ENCODE measurements at places on chromosomes 16 and 17.

DNA sequence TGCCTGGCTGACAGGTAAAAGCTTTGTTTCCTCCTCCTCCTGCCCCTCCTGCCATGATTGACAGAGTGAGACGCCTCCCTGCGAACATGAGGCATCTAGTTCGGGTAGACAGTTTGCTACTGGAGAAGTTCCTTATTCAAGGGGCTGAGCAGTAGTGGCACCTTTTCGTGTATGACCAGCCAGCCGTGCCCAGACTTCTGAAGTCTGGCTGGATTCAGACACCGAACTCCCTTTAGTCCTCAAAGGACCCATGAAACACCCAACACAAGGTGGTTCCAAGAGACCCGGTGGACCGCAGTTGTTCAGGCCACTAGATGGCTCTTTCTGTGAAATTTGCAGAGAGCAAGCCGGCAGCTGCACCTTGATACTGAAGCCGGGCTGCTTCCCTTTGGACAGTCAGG lies 192.8 kb downstream of the XYLT1 start:
- peak; percentile 31 for DNase-seq

DNA sequence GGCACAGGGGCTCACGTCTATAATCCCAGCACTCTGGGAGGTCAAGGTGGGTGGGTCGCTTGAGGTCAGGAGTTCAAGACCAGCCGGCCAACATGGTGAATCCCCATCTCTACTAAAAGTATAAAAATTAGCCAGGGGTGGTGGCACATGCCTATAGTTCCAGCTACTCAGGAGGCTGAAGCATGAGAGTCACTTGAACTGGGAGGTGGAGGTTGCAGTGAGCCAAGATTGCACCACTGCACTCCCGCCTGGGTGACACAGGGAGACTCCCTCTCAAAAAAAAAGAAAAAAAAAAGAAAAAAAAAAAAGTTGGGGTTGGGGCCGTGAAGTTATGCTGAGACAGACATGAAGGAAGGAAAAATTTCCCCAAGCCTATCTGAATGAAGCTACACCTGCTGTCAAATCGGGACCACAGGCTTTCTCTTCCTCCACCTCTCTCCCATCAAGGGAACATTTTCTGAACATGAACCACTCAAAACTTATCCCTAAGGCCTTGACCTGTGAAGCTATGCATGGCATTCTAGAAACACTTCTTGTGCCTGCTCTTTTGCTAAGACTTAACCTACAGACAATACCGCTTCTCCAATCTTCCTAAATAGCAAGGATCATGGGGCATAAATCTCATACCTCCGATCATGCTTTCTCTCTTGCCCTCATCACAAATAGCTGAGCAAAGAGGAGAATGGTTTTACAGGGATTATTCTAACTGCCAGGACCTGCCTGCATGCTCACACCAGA lies 88.6 kb downstream of the CYTH1 start:
- no peak for DNase-seq

GRCh38 chr16:30184096-30184890 lies 891 bp downstream of the CORO1A start:
- peak; percentile 81 for DNase-seq

- no peak for DNase-seq
Observed at GRCh38 chr16:73172973-73173709, 125.2 kb upstream of the ZFHX3 start.

DNA sequence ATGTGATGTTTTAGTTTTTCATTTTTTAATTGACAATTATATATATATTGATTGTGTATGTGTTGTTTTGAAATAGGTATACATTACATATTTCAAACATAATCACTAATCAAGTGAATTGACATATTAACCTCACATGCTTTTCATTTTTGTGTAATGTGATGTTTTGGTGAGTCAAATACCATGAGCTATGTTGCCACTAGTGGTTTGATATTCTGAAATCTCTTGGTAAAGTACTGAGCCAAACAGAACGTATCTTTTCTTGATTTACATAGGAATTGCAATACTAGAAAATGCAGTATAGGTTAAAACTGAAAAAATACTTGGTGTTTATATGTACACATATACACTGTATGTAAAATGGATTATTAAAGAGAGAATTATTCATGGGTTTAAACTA lies 65.2 kb upstream of the SIAH1 start:
- DNase-seq = no peak

DNA sequence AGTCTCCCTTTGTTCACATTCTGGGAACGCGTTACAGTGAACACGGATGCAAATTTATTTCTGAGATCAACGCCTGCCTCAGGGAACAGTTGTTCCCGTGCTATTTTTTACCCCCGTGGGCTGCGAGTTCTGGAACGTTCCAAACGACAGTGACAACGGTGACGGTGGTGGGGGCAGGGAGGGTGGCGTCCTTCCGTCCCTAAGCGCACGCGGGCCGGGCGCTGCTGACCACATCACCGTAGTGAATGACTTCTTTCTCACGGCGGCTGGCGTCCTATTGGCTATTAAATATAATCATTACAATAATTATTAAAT lies 45.1 kb upstream of the SSTR5 start:
- no peak for DNase-seq

- DNase-seq = no peak
Observed at GRCh38 chr17:60729854-60730253, 52.2 kb downstream of the BCAS3 start.

Measured in GM13977 (cell line).